KBM-7 (cell line): ENCODE measurements at places on chromosomes 3 and 15.
A peak's percentile ranks its signal among the peaks of the same experiment; 100 is the strongest.

DNA sequence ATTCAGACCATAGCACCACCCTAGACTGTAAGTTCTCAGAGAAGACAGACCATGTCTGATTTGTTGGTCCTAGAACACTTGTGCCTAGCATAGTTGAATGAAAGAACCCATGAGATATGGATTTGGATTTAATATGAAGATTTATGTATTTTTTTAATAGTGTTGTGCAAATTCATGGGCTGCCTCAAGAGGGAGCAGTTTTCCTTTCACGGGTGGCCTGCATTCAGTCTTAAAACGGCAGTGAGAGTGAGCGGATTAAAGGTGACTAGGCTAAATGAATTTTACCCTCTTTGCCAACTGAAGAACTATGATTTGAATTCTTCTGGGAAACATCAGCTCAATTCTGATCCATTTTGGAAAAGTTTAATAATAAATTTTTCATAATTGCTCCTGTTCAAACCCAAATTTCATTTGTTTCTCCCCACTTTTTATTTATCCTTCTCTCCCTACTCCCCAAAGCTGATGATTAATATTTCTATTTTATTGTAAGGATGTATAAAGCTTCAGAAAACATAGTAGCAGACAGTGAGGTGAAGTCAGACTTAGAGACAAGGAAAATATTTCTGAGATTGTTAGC lies 67.3 kb downstream of the MORC1 start:
- DNase-seq = peak; percentile 40

- DNase-seq = no peak
Measured at GRCh38 chr15:27254801-27255200, 283.8 kb downstream of the GABRG3 start.

- no peak for DNase-seq
Measured at GRCh38 chr15:89641053-89641452, 14.2 kb downstream of the KIF7 start.

- no peak for DNase-seq
Measured at GRCh38 chr3:176293276-176293675, 904.0 kb downstream of the TBL1XR1 start.

- DNase-seq = no peak
Measured at GRCh38 chr3:41404582-41404981, 205.3 kb downstream of the CTNNB1 start.

- DNase-seq = no peak
Measured at GRCh38 chr3:181316482-181316881, 326.9 kb upstream of the DNAJC19 start.

DNA sequence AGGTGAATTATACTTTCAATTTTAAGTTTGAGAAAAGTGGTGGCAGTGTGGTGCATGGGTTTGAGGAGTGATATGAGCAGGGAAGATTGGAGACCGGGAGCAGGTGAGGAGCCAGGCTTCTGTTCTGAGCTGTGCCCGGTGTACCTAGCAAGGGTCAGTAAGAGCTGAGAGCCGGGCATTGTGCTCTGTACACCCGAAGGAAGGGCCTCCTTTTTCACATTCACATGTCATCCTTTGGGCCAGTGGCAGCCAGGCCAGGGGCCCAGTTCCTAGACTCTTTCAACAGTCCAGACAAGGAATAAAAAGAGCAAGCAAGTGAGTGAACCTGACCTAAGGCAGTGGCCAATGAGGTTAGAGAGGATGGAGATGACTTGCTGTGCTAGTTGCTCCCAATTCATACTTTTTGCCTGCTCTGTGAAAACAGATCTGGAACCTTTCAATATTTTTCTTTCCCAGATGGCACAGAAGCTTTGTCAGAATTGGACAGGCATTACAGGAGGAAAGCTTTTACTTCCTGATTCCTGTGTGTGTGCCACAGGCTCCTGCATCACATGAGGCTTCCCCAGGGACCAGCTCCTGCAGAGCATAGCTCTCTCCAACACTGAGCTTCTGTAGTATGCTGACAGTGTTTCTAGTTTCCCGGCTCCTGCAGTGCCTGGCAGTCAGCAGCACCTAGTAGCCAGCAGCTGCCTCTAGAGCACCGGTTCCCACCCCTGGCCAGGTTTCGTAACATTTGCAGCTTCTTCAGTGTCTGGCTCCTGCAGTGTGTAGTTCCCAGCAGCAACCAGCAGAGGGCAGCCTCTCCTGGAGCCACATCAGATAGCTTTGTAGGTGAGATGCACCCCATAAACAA lies 5.3 kb upstream of the TRA2B start:
- peak; percentile 92 for DNase-seq

- DNase-seq = no peak
Measured at GRCh38 chr3:43759938-43760337, 69.2 kb downstream of the ABHD5 start.

DNA sequence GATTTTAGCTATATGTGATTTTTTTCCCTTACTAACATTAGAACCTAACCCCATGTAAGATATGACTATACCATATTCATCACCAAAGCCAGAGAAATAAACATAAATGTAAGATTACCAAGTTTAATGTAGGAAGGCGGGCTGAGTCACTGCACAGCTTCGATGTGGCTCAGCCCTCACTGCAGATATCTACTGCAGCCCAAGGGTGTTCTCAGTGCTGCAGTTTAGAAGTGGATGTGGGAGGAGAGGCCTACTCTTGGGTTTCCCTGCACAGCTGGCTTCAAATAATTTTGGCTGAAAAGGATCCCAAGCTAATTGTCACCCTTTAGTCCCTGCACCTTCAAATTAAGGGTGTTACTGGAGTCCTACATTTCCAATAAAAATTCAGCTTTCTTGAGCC lies 9.3 kb downstream of the ARPP19 start:
- no peak for DNase-seq

DNA sequence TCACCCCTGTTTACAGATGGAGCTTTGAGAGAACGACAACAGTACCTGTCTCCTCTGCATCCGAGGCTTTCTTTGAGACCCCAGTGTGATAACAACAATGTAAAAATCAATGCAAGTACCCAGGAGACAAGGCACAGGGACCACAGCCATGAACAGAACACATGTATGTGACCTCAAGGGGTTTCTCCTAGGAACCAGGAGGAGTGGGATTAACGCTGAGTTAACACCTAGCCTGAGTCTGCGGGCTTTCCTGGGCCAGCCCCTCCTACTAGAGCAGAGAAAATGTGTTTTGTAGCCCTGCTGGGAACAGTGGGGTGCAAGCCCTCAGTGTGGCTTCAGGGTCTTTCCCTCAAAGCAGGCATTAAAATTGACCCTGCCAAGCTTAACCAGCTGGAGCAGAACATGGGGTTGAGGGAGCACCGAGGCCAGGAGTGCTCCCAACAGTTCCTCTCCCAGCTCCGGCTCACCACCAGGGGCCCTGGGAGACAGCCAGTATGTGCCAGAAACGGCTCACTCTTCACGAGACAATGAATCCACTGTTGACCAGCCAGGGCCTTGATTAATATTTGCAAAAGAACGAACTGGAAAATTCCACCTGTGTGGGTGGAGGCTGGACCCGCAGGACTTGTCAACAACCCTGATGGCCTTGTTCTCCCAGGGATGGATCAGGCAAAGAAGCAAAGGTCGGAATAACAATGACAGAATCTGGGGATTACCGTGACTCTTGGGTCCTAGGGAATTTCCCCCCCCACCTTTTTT lies 3.6 kb downstream of the CHDH start:
- no peak for DNase-seq

GRCh38 chr3:121126033-121126706 lies 218.2 kb downstream of the STXBP5L start:
- DNase-seq = no peak
